ENCODE measurements at places on chromosomes 1 and 21.

DNA sequence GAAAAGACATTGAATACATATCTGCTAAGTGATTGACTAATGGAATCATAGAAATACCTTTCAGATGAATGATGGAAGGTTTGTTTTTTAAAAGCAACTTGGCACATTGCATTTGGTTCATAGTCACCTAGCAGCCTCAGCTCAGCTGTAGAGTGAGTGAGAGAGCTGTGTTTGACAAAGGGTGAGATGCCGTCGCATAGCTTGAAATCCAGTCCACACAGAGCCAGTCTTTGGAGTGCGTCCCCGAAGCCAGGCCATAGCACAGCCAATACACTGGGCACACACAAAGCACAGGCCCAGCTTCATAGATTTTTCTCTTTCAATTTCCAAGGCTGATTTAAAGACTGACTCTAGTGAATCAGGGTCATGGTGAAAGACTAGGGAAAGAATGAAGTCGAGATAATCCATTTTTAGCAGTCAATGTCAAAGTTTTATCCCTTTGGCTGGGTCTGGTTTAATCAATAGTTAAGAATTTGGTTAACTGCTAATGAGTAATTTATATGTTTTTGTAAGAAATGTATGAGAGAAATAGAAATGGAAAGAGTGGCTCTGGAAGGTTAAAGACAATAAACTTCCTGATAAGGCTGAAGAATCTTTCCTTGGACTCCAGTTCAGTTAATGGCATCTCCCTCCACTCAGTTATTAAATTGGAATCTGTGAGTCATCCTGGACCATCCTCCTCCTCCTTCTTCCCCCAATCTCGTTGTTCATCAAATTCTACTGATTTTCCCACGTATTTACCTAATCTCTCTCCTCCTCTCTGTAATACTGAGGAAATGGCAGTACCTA, 101.2 kb upstream of the IRF2BP2 start:
- DNase-seq, result no peak

GRCh38 chr1:119245881-119246280, 105.4 kb upstream of the WARS2 start:
- DNase-seq, result no peak

DNA sequence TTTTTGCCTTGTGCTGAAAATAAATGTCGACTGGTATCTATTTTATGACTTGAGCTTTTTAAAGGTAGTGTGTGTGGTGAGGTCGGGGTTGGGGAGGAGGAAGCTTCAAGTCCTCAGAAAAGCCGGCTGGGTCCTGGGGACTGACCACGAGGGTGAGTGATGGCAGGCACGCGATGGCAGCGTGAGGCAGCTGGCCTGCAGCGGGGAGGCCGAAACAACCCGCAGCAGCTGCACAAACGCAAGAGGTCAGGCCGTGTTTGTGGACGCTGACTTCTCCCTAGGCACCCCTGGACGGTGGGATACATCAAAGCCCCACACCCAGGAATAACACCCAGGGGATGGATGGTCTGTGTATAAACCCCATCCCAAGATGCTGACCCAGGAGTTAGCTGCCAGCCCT, 51.4 kb downstream of the ZBTB18 start:
- DNase-seq, result no peak

GRCh38 chr1:99170516-99170915, 93.8 kb upstream of the PLPPR4 start:
- peak; percentile 17 for DNase-seq

DNA sequence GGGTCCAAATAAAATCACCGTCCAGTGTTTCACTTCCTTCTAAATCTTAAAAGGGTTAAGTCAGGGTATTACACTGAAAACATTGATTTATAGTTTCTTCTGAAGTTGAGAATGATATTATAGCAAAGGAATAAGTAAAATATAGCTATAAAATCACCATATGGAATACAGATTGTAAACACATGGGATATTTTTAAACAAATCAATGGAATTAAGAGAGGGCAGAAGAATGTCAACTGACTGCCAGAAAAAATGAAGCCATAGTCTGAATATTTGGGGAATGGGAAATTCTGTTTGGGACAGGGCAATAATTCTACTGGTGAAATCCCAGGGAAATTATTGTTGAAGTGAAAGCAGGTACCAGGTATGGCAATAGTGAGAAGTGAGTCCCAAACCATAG, 664.6 kb downstream of the NCAM2 start:
- DNase-seq, result no peak

DNA sequence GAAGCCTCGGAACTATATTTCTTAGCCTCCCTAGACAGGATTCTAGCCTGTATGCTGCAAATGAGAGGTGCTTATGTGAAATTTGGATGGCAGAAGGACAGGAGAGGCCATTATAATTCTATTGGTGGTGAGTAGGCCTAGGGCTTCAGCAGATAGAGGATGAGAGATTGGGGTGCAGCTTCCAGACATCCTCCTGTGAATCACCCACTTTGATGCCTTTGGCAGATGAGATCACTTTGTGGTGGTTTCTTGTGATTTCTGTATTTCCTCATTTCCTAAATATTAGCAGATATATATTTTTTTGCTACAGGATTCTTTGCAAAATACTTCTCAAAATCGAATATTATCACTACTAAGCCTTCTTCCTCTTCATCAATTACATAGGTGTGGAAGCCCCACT, 37.3 kb downstream of the MFSD2A start:
- no peak for DNase-seq

- peak; percentile 60 for DNase-seq
Observed at GRCh38 chr1:98661544-98662355, at the start of gene SNX7. Gene SNX7, plus strand, starts transcription at chr1:98661721. Its CDS starts 11 bp downstream, at chr1:98661732.

- DNase-seq, result no peak
Observed at GRCh38 chr1:193462629-193463320, 276.4 kb upstream of the B3GALT2 start.

DNA sequence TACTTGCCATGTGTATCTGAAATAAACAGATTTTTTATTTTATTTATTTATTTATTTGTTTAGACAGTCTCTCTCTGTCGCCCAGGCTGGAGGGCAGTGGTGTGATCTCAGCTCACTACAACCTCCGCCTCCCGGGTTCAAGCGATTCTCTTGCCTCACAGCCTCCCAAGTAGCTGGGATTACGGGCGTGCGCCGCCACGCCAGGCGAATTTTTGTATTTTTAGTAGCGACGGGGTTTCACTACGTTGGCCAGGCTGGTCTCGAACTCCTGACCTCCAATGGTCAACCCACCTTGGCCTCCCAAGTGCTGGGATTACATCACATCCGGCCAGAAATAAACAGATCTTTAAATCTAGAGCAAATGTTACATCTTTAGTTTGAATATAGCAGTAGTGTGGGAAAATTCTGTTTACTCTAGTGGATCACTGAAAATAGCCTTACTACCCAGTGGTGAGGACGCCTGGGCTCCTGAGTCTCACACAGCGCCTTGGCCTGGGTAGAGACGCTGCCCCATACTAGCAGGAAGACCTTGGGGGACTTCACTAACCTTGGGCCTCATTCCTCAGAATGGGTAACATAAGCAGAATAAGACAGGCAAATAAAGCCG, 709 bp downstream of the GART start:
- DNase-seq, result no peak
